NCI-H1694 treated with DMSO at 0.1 percent for 48 hours (cell line): ENCODE measurements at places on chromosomes 3 and 15.

DNA sequence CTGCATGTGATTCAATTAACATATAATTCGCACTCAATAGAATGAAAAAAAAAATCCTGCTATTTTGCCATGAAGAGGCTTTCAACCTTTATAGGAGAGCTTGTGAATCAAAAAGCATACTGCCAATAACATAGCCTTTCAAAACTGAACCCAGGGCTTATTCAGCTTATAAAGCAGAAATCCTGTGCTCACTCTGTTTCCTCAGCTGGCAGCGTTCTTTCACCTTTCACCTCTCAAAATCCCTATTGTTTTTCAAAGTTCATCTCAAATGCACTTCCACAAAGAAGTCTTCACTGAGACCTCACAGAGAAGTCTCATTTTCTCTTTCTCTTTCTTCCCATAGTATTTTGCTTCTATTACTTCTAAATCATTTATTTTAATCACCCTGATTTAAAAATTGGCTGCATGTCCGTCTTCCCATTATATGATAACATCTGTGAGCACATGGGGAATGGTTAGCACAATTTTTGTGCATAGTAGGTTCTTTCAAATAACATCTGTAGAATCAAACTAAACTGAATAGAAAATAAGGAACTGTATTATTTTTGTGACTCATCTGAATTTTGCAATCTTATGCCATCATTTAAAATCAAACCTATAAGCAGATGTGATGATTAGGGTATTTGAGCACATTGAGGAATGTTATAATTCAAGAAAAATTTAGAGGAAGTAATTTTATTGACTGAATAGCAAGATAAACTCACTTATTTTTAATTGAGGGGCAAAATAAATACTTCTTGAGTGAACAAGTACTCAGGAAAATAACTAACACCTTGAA, 373.4 kb downstream of the NLGN1 start:
- no peak for DNase-seq

GRCh38 chr3:56940976-56941375, 119.5 kb upstream of the SPATA12 start:
- DNase-seq: peak; percentile 18

- DNase-seq: no peak
These were observed 12.4 kb downstream of the GYG1 start for GRCh38 chr3:149003653-149004305.

DNA sequence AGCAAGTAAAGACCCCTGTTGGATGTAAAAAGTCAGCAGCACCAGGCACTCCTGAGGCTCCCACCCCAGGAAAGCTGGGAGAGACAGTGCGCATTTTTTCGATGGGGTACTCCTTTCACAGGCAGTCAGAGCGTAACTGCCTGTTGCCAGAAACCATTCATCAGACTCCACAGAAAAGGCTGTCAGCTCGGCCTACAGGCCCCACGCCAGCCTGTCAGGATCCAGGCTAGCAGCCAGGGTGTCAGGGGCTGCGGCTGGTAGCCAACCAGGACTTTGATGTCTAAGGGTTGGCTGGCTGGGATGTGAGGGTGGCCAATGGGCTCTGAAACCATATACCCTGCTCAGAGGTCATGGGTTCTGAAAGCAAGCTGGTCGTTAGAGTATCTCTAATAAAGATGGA, 164.5 kb downstream of the WNT5A start:
- DNase-seq: no peak

DNA sequence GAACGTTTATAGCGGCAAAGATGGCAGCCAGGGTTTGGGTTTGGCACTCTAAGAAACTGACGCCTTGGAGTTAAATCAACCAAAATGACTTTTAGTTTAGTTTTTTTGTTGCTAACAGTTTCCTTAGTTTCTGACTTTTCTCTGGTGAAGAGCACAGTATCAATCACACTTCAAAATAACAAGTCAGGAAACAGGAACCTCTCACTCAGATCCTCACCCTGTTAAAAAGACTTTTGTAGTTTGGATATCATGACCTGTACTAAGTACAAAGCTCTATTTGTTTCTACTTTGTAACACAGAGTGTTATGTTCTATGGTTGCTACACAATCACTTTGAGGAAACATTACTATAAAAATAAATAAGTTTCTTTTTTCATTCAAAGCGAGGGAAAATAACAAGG, 51.1 kb downstream of the ATP10A start:
- DNase-seq: no peak

- peak; percentile 18 for DNase-seq
These were observed 25.8 kb downstream of the SPSB4 start for GRCh38 chr3:141076797-141077571.

DNA sequence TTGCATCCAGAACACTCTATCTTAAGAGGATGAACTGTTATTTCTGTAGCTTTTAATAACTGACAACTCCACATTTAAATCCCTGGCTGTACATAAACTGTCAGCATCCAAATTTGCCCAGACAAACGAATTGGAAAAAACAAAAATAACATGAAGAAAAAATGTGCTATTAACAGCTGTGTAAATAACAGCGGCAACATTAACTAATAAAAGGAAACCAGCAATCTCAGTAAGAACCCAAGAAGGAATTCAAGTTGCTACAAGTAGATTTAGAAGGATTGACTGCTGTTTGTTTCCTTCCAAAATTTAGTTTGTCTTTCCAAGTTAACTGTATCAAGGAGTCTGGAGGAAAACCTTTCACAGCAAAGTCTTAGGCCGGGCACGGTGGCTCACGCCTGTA, 550.6 kb upstream of the MDFIC2 start:
- DNase-seq: no peak

DNA sequence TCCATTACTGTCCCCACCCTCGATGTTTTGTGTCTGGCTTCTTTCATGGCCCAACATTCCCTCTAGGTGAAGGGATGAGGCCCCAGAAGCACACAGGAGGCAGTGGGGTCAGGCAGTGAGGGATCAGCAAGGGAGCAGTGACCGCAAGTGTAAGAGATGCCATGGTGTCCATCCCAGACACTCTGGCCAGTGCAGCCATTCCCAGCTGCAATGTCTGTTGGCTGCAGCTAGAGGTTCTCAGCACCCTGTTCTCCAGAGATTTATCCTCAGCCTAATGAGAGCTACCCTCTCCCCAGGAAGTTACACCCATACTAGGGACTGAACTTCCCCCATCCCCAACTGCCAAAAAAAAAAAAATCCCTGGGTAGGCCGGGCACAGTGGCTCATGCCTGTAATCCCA, 40.2 kb downstream of the TRANK1 start:
- no peak for DNase-seq

DNA sequence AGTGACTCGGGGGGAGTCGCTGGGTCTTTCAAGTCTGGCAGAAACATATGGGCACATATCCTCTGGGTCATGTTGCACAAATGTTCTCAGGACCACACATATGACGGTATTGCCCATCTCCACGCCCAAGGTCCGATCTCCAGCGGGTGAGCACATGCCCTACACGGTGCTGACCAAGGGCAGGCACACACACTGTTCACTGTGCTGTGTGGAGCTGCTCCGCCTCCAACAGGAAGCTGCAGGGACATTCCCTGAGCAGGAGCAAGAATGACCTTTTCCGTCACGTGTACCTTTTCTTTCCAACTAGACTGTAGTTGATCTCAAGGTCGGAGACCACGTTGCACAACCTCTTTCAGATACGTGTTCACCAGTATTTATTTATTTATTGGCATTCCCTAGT, 41.7 kb upstream of the B3GNT5 start:
- DNase-seq: no peak

GRCh38 chr15:85625166-85625830, 169.4 kb downstream of the KLHL25 start:
- DNase-seq: no peak

DNA sequence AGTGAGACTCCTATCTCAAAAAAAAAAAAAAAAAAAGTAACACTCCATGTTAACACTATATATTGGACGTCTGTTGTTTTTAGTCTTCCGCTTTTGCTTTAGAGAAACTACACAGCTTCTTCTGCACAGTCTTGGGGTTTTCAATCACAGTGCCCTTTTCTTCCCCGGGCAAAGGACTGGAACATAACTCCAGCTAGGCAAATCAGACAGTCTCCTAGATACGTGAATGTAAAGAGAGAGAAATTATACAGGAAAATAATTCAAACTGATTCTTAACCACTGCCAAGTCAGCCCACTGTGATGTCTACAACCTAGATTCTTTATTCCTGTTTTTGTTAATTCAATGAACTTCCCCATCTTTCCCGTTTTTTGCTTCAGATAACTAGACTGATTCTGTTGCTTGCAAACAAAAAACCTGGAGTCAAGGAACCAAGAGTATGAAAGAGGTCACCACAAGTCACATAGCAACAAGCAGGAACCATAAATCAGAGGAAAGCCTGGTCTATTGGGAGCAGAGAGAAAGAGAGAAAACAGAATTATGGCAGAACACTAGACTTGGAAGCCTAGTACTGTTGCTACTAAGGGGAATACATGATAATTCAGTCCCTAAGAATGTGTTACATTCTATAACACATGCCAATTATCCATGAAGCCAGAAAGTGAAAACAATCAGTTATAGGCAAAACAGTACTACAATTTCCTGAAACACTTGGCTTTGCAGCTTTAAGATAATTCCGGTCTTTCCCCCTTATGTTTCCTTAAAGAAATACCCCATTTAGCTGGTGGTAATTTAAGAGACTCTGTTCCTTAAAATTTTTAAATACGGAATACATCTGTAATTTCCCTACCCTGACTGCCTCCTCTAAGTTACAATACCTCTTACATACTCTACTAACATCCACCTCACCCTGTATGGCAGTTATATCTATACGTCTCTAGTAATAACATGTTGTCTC, 63.1 kb downstream of the TBL1XR1 start:
- no peak for DNase-seq

DNA sequence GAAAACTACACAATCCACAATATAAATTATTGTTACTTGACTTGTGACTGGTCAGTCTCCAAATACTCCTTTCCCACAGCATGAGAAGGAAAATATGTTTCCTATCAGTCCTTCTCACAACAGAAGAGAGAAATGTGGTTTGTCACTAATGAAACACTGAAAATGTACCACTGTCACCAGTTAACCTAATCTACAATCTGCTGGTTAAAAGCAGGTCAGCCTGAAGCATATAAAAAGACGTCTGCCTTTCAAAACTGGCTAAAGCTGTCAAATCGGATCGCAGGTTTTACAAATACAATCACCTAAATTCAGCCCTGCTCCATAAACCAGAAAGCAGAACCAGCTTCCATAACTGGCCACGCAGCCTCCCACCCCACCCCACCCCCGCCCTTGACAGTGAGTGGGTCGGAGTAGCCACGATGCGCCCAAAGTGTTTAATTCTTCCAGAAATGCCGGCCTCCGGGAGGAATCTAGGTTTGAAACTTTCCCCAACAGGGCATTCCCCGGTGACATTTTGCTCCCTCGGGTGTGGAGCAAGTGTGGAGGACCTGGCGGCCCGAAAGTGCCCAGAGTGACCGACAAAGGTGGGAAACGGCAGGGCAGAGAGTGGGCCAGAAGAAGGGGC, 682 bp downstream of the ETFA start:
- DNase-seq: peak; percentile 2

DNA sequence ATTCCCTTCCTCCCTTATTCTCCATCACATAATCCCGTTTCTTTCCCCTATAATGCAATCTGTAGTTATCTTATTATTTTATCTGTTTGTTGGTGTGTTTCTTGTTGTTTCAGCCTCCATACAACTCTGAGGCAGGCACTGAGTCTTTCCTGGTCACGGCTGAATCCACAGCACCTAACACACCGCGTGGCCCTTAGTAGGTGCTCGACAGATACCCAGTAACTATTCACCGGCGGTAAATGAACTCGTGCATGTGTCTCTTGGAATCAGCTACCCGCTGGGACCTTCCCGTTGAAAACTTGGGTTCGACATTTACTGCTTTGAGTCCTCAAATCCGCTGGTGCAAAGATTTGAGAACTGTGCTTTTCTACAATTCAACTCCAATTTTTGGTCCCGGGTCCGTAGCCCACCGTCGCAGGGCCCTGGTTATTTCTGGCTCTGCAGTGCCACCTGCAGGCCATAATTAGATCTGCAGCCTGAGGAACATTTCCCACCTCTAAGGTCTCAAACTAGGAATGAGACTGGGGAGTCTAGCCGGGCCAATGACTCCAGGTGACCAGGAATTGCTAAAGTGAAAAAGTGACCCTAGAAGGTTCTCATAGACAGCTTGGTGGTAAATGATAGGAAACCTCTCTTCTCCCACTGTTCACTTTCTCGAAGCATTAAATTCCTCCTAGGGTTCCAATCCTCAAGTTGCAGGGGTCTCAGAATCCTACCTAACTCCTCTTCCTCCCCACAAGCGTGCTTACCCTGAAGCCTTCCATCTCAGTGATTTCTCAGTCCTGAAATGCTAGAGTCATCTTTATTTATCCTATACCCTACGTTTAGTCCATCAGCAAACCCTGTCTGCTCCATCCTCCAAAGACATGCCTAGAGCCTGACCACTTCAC, 40.0 kb upstream of the TRH start:
- peak; percentile 45 for DNase-seq

- DNase-seq: no peak
These were observed 236.6 kb downstream of the ZMAT3 start for GRCh38 chr3:178835033-178835432.

DNA sequence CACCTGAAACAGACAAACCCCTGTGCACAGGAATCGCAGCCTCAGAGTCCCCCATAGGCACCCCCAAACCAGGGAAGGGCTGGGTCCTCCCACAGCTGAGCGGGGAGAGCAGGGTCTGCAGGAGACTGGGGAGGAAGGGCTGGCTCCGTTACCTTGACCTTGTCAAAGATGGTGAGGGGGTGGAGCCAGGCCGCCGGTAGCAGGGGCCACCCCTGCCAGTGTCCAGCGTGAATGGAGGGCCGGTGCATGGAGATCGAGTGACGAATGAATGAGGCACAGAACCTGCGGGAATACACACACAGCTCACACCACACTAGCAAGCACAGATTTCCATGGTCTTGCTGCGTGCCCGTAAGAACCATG, 102.2 kb downstream of the TMEM266 start:
- DNase-seq: no peak

- DNase-seq: no peak
These were observed 8.6 kb downstream of the RHCG start for GRCh38 chr15:89487791-89488190.

DNA sequence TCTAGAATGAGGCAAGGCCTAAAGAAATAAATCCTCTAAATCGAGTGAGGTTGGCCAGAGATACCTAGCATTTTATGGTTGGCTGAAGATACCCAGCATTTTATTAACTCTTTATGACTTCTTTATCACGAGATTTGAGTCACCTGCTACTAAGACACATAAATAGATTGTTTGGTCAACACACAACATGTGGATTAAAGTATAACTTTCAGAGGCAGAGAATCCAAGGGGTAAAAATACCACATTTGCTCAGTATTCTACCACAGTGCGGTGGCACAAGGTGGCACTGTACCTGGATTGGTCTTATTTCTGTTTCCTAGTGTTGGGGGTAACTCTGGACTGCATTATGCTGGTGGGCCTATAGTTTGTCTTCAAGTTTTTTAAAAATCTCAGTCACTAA, 27.0 kb upstream of the VILL start:
- no peak for DNase-seq

DNA sequence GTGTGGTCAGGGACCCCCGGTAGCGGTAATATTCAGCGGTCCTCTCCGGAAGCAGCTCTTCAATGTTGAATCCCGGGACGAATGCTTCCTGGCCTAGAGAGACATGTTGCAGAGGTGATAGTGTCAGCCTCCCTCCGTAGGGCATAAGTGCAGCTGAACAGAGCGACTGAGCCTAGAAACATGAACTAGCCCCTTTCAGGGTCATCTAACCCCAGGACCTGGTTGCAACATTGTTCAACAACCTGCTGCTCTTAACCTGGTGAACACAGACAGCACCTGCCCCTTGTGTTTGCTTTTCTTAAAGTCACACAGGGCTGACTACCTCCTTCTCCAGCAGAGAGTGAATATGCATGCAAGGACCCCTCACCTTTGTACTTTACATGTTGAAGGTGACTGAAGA, 41.3 kb downstream of the CA12 start:
- no peak for DNase-seq

- no peak for DNase-seq
These were observed 30.7 kb upstream of the PPM1L start for GRCh38 chr3:160725338-160725737.
